ENCODE measurements at places on chromosomes 12 and 14.

GRCh38 chr12:80045594-80045993, 53.7 kb upstream of the OTOGL start:
- DNase-seq = peak; percentile 67

- no peak for DNase-seq
These were observed 145.6 kb upstream of the NCOR2 start for GRCh38 chr12:124713041-124713435.

- DNase-seq = peak; percentile 34
These were observed 197.3 kb downstream of the TMTC3 start for GRCh38 chr12:88339254-88339949.

DNA sequence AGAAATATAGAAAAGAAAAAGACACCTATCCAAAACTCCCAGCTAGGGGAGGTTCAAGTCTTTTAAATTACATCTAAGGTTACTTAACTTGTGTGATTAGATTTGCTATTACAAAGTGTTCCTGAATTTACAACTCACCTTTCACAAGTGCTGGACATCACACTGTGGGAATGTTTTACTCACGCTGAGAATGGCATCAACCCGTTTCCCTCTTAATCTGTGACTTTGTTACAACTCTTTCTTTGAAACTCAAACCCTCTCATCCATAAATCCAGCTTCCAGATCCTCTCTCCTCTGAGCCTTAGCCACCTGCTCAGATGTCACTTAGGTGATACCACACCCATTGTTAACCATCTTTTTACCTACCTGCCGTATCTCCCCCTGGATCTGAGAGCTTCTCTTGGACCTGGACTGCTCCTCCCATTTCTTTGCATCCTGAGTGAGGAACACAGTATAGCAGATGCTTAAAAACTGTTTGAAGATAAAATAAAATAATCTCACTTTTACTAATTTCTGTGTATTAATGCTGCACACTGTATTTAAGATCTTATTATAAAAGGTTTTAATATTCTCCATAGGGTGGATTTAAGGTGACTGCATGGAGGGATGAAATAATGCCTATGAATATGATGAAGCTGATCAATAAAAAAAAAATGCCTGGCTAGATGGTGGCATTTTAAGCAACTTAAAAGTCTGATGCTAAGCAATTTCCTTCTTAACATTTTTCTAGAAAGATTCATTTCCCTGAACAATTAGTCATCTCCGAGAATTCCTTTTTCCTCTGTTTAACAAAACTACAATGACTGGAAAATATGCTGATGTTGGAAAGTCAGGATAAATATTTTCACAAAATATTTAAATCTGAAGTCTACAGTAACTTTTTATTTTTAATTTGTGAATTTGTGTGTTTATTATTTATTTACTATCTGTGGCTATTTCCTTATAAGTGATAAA, 39.1 kb upstream of the NAP1L1 start:
- DNase-seq = peak; percentile 18
